ENCODE measurements at places on chromosomes 12 and 14.

GRCh38 chr12:124893792-124894516, 20.5 kb downstream of the UBC start:
- no peak for DNase-seq

DNA sequence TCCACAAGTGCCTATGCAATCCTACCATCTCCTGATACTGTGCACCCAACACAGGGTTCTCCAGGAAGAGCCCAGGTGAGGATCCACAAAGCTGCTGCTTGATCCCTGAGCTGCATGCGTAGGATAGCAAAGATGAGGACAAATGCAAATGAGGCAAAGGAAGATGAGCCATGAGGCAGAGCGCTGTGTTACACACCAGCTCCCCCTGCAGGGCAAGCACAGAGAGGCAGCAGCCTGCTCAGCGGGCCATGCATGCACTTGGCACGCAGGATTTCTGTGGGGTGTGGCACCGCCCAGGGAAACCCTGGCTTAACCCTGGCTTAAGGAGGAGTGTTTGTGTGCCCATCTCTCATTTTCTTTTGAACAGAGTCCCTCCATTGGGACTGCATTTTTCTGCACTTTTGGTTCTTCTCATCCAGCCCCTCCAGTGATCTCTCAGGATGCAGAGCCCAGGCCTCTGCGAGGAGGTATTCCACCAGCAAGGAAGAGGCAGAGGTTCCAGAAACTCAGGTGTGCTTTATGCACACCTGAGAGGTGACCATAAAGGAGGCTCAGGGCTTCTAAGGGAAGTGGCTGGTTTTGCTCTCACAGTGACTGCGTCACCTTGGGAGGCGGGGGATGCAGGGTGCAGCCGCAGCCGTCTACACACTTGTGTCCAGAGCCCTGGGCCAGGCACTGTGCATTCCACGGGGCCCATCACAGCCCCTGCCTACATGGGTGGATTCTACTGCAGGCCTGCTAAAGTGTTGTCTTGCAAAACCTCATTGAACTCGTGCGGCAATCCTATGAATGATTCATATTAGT, 973.3 kb upstream of the TMEM132C start:
- DNase-seq = no peak

DNA sequence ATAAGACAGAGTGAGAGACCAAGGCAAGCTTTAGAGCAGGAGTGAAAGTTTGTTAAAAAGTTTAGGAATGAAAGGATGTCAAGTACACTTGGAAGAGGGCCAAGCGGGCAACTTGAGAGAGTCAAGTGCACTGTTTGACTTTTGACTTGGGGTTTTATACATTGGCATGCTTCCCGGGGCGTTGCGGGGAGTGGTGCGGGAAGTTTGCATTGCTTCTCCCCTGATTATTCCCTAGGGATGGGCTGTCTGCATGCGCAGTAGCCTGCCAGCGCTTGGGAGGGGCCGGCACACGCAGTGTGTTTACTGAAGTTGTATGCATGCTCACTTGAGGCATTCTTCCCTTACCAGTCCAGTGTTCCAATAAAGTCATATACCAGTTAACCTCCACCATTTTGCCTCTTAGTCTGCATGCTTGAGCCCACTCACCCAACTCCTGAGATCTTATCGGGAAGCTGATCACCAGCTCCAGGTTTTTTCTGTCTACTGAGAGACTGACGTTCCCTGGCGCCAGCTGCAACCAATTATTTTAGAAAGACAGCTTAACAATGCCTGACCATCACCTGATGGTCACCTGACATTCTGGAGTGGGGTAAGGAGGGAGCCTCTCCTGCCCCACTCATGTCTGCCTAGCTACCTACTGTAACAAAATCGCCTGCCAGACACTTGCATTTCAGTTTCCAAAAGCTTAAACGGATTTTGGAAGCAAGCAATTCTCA, 53.2 kb downstream of the DACT1 start:
- DNase-seq = no peak

DNA sequence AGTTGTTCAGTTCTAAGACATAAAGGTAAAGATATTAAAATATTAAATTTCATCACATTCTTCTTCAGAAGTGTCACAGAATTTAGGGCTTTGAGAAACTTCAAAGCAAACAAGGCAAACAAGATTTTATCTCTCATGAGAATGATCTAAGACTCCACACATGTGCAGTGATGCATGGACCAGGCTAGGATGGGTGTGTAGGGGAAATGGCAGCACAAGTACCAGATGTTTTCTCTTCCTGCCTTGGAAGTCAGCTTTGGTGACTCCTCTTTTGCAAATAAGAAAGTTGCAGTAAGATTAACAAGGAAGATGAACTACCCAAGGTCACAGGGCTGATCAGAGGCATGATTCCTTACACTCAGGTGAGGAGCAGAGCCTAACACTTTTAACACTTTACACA, 163.8 kb upstream of the LMNTD1 start:
- DNase-seq = no peak

DNA sequence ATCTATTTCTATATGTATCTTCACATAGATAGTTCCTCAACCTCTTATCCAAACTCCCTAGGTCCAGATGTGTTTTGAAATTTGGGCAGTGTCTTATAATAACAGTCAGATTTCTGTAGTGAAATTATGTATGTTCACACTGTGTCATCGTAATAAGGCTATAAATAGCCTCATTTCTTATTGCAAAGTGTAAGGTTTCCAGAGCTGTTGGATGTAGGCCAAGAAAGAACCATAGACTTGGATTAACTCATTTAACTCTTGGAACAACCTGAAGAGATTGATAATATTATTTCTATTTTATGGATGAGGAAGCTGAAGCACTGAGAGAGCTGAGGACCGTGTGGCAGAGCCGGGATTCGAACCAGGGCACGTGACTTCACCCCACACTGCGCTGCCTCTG, 49.0 kb upstream of the PIWIL1 start:
- no peak for DNase-seq

DNA sequence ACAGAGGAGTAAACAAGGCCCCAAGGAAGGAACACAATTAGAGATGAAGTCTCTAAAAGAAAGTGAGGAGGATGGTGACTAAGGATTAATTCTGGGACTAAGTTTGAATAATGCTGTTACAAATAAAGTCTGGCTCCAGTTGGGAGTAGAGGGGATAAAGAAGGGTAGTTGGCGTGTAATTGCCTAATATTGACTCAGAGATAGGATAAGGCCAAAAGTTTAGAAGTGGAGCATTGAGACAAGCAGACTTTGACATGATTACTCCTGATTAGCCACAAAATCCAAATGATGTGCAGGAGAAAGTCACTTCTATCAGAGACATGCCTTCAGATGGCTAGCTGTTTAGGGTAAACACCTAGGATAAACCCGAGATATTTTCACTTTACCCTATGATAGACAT, 108.4 kb downstream of the PLCZ1 start:
- DNase-seq = no peak

GRCh38 chr14:100695423-100695738, 31.3 kb upstream of the DLK1 start:
- DNase-seq = no peak

GRCh38 chr12:29711381-29711780, 72.4 kb downstream of the TMTC1 start:
- DNase-seq = no peak

- no peak for DNase-seq
Measured at GRCh38 chr14:30849354-30849753, 25.0 kb upstream of the COCH start.

GRCh38 chr12:124542021-124542949, 25.1 kb downstream of the NCOR2 start:
- no peak for DNase-seq

- no peak for DNase-seq
Measured at GRCh38 chr14:100871234-100872186, 32.0 kb downstream of the RTL1 start.

GRCh38 chr14:65853407-65853955, 441.0 kb downstream of the FUT8 start:
- DNase-seq = no peak

GRCh38 chr12:102756530-102756929, 160.5 kb downstream of the PAH start:
- no peak for DNase-seq

- DNase-seq = no peak
Measured at GRCh38 chr12:15982921-15983320, 71.8 kb downstream of the DERA start.

GRCh38 chr14:81771651-81772275, 238.1 kb upstream of the SEL1L start:
- DNase-seq = no peak

GRCh38 chr12:29516431-29516875, 19.0 kb upstream of the OVCH1 start:
- no peak for DNase-seq

- no peak for DNase-seq
Measured at GRCh38 chr14:68587931-68588330, 204.9 kb downstream of the ZFP36L1 start.

DNA sequence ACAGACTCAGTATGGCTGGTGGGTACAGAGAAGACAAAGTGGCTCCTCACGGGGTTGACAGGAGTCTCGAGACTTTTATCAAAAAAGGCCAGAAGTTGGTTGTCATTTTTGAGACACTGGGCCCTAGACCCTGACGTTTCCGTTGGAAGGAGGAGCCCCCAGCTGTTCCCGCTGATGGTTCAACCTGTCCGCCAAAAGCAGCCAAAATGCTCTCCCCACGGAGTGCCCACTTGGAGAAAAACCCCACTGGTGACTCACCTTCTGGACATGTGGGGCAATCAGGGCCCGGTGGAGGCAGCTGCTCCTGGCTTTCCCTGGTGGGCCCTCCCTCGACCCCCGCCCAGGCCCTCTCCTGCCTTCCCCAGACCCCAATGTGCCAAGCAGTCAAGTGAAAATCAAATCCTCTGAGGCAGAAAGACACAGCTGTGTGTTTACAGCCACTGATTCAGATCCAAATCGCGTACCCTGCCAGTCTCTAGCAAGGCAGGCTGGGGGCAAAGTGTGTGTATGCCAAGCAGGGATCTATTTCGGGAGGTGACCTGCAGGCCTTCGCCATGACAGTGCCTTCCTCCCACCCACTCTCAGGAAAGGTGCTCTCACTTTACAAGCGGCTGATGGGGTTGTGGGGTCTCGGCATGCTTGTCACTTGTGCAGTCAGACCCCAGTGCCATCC, 347.4 kb downstream of the DPF3 start:
- DNase-seq = no peak

DNA sequence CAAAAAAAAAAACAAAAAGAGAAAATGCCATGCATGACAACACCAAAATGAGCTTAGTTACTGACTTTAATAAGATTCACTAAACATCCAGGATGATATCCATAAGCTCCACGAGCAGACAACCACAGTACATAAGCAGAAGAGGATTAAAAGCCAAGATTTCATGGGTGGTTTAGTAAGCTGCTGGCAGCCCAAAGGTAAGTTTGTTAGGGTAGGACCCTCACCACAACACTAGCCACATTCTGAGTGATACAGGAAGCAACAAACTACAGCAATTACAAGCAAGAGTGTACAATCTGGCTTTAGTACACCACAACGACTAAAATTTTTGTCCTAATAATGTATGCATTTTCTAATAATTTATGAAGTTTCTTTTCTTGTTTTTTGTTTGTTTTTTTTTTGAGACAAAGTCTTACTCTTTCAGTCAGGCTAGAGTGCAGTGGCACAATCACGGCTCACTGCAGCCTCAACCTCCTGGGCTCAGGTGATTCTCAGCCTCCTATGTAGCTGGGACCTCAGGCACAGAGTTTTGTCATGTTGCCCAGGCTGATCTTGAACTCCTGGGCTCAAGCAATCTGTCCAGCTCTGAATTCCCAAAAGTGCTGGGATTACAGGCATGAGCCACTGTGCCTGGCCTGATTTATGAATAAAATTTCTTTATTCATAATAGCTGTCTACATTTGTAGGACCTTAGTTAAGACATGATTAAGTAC, 221.4 kb downstream of the MED13L start:
- DNase-seq = no peak

DNA sequence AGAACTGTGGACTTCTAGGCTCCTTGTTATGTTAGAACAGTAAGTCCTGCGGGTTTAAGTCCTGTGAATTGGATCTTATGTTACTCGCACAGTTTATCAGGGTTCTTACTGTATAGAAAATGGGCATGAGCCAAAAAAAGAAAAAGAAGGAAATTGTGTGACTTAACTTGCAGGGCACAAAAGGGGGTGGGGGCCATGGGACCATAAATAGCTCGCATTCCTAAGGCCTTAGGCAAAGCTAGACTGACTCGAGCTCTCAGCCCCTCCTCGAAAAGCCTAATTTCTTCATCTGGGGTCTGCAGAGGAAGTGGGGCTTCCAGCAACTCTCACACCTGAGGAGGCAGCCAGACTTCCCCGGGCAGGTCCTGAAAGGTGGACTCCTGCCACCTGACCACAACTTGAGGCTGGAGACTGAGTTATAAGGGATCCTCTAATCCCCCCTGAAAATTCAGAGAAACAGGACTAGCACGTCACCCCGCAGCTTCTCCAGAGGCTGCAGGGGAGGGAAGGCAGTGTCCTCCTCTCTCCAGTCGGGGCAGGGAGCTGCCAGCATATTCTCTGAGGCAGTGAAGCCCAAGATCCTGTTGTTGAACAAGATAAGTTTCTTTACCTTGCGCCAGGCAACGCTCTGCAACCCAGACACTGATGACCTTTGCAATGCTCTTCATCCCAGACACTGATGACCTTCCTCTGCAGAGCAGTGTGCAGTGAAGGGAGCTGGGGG, 280.5 kb downstream of the PCNX1 start:
- no peak for DNase-seq

- DNase-seq = no peak
Measured at GRCh38 chr12:28755027-28755426, 394.1 kb upstream of the FAR2 start.

DNA sequence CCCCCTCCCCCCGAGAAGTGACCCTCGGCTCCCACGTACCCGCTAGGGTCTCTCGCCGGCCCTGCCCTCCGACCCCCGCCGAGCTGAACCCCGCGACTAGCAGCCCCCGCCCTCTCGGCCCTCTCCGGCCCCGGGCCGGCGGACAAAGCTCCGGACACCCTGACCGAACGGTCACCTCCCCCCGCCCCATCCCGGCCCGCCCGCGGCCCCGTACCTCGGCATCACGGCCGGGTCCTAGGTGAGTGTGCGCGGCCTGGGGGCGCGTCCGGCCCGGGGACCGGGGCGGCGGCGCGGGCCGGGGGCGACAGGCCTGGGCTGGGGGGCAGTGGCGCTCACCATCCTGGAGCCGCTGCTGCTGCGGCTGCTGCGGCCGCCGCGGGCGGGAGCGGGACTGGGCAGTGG, at the start of gene FIGNL2:
TSS of gene FIGNL2 (minus strand) at position 393 of the 402 bp plus-strand sequence. CDS start 26,305 bp downstream, outside the sequence.
- no peak for DNase-seq

DNA sequence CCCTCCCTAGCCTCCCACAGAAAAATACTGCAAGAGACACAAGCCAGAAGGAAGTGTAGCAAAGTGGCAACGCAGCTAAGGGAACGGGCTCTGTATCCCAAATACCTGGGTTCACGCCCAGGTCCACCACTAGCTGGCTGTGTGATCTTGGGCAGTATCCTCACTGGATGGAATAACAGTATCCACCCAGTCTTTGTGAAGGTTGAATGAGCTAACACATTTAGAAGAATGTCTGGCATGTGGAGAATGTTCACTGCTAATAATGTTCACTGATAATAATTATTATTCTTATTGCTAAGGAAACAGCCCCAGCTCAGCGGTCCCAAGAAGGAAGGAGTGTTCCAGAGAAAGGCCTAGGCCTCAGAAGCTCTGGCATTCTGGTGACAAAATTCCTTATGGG, 70.9 kb downstream of the VWF start:
- DNase-seq = no peak
